CD8-positive, alpha-beta memory T cell (primary cell): ENCODE measurements at places on chromosomes 11 and 22. TPM values are rescaled to one million over a fixed set of nuclear protein-coding genes. Genes with fewer than 3 reads are reported as not detected.

Gene CABP7
- not detected for total RNA-seq

Gene POLR2F
- 140 TPM for total RNA-seq

DNA sequence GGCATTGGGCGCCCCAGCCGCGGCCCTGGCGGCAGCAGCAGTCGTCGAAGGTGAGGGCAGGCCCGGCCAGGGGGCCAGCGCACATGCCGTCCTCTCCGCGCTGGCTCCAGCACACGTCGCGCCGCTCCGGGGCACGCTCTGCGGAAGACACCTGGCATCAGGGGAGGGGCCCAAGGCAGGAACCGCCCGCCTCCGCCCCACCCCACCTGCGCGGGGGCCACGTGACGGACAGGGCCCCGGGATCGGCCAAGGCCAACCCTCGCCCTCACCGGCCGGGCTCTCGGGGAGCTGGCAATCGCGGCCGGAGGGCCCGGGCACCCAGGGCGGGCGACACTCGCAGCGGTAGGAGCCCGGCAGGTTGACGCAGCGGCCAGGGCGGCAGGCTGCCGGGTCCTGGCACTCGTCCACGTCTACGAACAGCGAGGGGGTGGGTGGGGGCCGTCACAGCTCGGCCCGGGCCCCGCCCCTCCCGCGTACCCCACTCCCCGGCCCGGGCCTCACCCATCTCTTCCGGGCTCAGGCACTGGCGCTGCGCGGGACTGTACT is 14.9 kb downstream of the SCYL1 start:
- peak overlapping the region; percentile 24 for H3K27ac ChIP-seq
- DNase-seq: no peak
- no peaks in the 10 kb centered on the region for H3K27me3 ChIP-seq
- peaks cover 10% of the 10 kb centered on the region for H3K4me1 ChIP-seq

- H3K36me3 ChIP-seq: no peaks in the 10 kb centered on the region
- no peaks in the 10 kb centered on the region for H3K4me1 ChIP-seq
- H3K27me3 ChIP-seq: no peaks in the 10 kb centered on the region
- no peak overlapping the region for H3K27ac ChIP-seq
- no peak for DNase-seq
- H3K4me3 ChIP-seq: no peak overlapping the region
Measured at GRCh38 chr11:17428925-17429324, 40.5 kb upstream of the KCNJ11 start.

DNA sequence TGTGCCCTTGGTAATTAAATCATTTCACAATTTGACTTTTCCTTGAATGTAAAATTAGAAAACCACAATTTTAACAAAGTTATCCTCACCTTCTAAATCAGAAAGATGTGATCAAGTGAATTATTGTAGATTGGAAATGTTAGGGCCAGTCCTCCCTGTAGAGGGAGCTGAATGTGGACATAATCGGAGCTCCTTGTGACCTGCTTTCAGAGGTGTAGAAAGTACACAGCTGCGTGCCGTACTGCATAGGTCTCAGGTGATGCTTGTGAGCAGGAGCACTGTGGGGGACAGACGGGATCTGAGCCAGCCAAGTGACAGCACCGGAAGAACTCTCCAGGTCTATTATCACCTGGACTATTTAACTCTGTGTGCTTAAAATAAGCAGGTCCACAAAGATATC is 338.0 kb downstream of the AASDHPPT start:
- H3K4me3 ChIP-seq: no peak overlapping the region
- H3K27ac ChIP-seq: no peak overlapping the region
- no peaks in the 10 kb centered on the region for H3K4me1 ChIP-seq
- H3K27me3 ChIP-seq: no peaks in the 10 kb centered on the region

GRCh38 chr11:103680826-103681225 is 355.6 kb upstream of the DDI1 start:
- no peak overlapping the region for H3K4me3 ChIP-seq
- no peaks in the 10 kb centered on the region for H3K36me3 ChIP-seq
- no peak for DNase-seq
- H3K27ac ChIP-seq: no peak overlapping the region
